ENCODE measurements at places on chromosomes 2 and 18.

GRCh38 chr2:129091620-129092019 is 773.0 kb upstream of the HS6ST1 start:
- DNase-seq: no peak

DNA sequence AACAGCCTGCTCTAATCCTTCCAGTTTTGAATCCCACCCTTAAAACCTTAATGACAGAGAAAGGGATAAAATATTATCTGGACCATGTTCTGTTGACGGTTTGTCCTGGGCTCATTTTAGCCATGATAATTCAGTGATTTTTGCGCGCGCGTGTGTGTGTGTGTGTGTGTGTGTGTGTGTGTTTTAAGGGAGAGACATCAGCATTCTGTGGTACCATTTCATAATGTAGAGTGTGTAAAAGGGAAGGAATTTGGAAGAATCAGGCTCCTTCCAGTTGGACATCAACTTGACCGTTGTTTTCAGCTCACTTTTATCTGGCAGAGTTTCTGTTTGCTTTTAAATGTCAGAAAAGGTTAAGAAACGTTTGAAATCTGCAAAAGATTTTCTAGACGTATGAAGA is 535.5 kb downstream of the TNS1 start:
- DNase-seq: no peak

GRCh38 chr2:216855605-216856004 is 4.3 kb downstream of the TNP1 start:
- no peak for DNase-seq

DNA sequence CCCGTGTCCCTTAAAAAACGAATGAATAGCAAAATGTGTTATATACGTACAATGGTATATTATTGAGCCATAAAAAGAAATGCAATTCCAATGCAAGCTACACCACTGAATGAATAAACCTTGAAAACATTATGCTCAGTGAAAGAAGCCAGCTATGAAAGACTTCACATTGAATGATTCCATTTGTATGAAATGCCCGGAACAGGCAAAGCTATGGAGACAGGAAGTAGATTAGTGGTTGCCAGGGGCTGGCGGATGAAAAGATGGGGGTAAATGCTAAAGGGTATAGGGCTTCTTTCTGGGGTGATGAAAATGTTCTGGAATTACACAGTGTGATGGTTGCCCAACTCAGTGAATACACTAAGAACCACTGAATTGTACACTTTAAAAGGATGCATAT is 113.3 kb downstream of the NOL10 start:
- no peak for DNase-seq

GRCh38 chr2:73906847-73907505 is 14.2 kb downstream of the ACTG2 start:
- no peak for DNase-seq

DNA sequence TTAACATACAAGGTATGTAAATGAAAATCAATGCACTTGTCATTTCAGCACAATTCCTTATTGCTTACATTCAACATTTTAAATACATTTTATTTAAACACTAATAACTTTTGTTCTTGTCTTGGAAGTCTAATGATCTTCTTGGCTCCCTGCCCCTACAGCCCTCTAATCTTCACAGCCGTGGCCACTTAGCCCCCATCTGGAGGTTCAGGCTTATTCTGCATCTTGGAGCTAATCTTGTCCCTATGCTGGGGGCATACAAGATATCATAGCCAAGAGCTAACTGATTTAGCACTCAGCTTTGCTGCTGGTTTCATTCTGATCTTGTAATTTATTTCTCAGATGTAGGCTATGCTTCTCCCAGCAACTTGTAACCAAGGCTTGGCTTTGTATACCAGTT is 140.8 kb downstream of the TMEFF2 start:
- DNase-seq: no peak

DNA sequence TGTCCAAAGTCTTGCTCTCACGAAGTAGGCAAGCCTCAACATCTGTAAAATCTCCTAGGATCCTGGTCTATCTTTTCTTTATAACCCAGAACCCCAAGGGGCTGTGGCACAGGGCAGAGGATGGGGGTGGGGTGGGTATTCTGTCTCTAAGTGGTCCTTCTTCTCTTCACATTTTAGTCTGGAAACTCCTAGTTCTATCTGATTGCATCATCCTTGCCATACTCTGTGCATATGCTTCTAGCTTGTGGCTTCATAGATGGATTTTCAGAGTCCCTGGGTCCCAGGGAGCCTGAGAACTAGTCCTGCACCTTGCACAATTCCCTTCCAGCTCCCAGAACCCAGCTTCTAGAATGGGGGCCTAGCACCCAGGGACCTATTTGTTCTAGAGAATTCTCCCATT is 52.5 kb downstream of the RNF152 start:
- no peak for DNase-seq

DNA sequence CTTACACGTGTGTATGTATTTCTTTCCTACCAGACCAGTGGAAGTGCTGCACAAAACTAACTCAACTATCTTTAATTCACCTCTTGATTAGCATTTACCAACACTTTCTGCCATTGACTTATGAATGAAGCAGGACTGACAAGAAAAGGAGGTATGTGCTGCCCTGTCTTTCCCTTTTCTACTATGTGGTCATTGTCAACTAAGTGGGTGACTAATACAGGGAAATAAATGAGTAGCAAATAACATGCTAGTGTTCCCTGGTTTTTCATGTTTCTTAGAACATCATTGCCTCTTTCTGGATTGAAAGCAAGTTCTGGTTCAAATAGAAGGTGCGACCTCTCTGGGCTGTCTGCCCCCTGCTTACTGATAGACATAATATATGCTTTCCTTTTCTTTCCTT is 58.0 kb downstream of the LINC00305 start:
- DNase-seq: no peak

DNA sequence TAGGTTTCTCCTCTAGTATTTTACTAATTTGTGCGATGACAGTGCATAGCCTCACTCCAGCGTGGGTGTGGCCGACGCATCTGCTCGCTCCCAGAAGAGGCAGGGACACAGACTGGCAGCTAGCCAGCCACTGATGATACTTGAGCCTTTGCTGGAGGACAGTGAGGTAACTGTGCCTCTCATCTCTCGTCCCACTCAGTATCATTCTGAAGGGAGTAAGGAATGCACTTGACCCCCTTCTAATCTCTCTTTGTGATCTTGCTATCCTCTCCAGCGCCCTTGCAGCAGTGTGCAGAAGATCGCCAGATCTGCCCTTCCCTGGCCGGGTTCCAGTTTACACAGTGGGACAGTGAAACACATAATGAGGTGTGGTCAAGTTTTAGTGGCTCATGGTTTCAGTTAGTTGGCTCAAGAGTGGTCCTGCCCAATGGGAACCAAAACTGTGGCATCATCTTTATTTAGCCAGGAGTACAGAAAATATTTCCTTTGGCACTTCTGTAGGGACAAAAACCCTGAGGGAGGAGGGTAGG is 17.5 kb downstream of the NCAPH start:
- no peak for DNase-seq

DNA sequence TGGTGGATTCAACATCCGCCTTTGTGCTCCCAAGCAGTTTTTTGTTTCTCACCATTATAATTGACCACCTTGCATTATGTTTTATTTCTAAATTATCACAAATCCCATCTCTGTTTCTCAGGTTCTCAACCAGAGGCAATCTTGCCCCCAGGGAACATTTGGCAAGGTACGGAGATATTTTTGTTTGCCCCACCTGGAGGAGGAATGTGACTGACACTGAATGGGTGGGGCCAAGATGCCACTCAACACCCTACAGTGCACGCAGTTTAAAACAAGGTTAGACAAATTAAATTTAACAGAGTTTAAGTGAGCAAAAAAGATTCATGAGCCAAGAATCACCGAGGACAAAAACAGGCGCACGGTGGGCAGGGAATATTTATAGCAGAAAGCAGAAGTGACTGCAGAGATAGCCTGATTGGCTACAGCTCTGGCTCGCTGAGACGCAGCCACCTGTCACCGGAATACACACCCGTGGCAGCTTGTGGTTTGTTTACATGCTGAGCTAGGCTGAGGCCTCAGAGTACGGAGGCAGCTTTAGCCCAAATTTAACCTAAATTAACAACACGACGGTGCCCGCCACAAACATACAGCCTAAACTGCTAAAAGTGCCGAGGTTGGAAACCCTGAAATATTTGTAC is 150.0 kb upstream of the ALKAL2 start:
- no peak for DNase-seq
